ENCODE measurements at places on chromosomes 6 and 20.
A peak's percentile ranks its signal among the peaks of the same experiment; 100 is the strongest.

DNA sequence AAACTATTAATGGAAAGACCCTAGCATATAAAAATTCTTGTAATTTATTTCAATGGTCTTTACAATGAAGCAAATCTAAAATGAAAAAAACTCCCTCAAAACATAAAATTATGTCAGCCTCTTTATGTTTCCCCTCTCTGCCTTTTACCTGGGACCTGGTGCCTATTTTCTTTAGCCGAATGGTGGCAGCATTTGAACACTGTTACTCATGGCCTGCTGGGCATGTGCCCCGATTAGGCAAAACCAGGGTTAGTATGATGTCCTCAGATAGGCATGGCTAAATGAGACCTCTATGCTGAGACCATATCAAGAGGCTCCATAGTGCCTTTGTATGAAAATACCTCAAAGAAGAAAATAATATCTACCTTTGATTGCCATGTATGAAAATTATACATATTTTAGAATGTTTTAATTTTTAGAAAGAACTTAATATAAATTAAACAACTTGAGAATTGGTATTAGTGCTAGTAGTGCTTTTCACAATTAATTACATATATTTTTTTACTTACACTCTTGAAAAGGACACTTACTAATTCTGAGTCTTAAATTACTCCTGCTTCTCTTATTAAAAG is 22.5 kb upstream of the C6orf58 start:
- H3K4me1 ChIP-seq, result no peaks in the 10 kb centered on the region
- DNase-seq, result peak; percentile 32
- no peaks in the 10 kb centered on the region for H3K36me3 ChIP-seq
- no peak overlapping the region for H3K4me3 ChIP-seq
- peaks cover 23% of the 10 kb centered on the region for H3K27me3 ChIP-seq
- no peak overlapping the region for H3K27ac ChIP-seq

DNA sequence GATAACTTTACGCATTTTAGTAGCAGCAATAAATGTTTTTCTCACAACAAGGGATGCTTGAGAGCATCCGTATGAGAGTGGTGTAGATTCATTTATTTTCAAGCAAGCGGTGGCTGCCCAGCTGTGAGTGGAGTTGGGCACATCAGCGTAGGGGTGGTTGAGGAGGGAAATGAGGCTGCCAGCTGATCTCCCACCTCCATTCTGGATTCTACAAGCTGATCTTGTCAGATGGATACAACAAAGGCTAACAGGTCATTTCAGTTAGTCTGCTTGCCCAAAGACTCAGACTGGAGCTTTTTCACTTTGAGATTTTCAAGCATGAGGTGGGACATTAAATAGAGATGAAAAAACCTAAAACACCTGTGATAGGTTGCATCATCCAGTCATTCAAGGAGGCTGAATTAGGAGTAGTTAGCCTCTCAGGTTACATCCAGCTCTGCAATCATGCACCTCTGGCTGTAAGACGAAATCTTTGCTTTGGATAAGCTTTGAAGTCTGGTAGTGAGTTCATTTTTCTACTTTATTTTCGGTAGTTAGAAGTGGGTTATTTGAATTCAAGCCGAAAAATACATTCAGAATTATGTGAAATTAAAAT is 1.9 kb upstream of the BACH2 start:
- peaks cover 31% of the 10 kb centered on the region for H3K27me3 ChIP-seq
- no peak overlapping the region for H3K4me3 ChIP-seq
- H3K27ac ChIP-seq, result no peak overlapping the region
- DNase-seq, result no peak
- H3K36me3 ChIP-seq, result peaks cover 8% of the 10 kb centered on the region

DNA sequence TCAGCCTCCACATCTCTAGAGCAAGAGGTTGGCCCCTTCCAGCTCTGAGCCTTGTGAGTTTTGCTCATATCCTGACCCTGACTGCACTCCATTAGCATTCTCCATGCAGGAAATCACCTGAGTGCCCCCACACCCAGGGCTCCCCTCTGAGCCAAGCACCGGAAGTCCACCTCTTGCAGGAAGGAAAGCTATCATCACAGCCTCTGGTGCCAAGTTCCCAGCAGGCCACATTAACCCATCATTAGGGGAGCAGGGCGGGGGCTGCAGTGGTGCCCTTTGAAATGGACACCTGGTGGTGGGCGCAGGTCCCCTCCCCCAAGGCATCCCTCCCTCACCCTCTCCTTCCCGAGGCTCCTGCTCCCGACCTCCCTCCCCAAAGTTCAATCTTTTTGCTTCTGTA is 16.1 kb downstream of the GRM4 start:
- H3K36me3 ChIP-seq, result no peaks in the 10 kb centered on the region
- H3K4me3 ChIP-seq, result no peak overlapping the region
- H3K27ac ChIP-seq, result no peak overlapping the region
- DNase-seq, result no peak
- H3K4me1 ChIP-seq, result no peaks in the 10 kb centered on the region

GRCh38 chr6:162389343-162390085 is 338.1 kb downstream of the PRKN start:
- no peaks in the 10 kb centered on the region for H3K27me3 ChIP-seq
- no peak for DNase-seq
- no peak overlapping the region for H3K27ac ChIP-seq
- no peak overlapping the region for H3K4me3 ChIP-seq
- no peaks in the 10 kb centered on the region for H3K4me1 ChIP-seq
- no peaks in the 10 kb centered on the region for H3K36me3 ChIP-seq
